ENCODE measurements at places on chromosomes 1 and 21. TPM values are rescaled to one million over a fixed set of nuclear protein-coding genes. Genes with fewer than 3 reads are reported as not detected.
A peak's percentile ranks its signal among the peaks of the same experiment; 100 is the strongest.

Gene PLCH2
- total RNA-seq, result 2.9 TPM

Gene WDR64
- not detected for total RNA-seq

Gene GABPB2
- total RNA-seq, result 19.4 TPM

Gene S100A7A
- not detected for total RNA-seq

Gene CFHR2
- not detected for total RNA-seq

Gene SLC9A1
- total RNA-seq, result 28.8 TPM

GRCh38 chr1:183164340-183164739, 21.7 kb upstream of the LAMC2 start:
- DNase-seq, result no peak

DNA sequence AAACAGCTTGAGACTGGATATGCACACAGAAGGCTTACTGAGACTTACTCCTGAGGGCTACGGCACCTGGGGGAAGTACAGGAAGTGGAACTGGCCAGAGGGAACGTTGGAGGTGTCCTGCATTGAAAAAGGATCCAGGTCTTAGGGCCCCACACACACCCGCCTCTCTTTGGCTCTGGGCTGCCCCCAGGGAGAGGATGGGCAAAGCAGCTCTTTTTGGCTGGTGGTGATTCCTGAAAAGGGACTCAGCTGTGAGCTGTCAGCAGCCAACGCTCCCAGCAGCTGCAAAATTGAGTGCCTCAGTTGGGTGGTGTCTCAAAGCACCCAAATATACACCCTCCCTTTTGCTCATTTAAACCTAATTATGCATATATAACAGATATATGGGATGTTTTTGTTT, 213.2 kb downstream of the TNR start:
- DNase-seq, result no peak

DNA sequence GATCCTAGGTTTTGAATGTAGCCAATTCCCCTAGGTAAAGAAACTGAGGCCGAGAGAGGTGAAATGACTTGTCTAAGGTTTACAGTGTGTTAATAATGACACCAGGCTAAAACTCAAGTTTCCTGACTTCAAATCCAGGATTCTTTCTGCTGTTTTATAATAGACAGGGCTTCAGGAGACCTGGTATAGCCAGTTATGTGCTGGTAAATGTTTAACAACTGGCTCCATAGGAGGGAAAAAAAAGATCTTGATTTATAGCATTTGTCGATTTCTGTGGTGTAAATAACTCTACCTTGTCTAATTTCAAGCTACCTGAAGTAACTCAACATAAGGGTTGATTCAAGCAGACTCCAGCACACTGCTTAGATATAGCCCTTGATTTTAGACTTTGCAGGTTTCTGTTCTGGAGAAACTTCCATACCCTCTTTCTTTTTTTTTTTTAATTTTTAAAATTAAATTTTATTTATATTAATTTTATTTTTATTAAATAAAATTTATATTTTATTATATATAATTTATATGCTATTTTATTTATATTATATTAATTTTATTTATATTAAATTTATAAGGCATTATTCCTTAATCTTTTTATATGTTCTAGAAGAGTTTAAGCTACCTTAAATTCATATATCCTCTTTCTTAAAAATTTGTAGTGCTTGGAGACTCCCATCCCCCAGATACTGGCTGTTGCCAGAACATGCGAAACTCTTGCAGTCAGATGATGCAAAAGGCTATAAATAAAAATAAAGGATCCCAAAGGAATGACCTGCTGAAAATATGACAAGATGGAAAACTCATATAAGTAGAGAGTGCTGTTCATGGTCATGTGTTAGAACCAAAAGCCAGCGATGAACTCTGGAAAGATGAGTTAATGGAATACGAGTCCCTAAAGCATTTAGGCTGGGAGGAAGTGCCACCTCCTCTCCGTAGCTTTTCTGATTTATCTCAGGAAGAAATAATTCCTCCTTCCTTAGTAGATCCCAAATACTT, 35.4 kb upstream of the SRSF10 start:
- no peak for DNase-seq

GRCh38 chr1:164733070-164733469, 174.1 kb downstream of the PBX1 start:
- DNase-seq, result no peak

DNA sequence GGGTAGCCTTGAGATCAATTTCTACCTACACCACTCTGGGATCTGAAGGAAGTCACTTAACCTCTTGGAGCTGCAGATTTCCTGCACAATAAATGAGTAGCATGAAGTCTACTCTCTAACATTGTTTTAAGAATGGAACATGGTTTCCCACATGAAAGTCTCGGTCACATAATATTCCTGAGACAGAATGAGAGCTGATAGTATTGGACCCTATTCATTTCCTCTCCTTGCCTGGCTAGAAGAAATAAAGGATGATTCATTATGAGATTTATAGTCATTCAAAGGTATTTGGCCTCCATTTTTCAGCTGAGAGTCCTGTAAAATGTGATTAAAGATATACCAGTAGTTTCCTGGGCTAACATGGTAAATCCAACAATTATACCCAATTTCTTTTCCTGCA, 56.7 kb downstream of the ARHGAP29 start:
- DNase-seq, result no peak

GRCh38 chr21:14758849-14759248, 212.7 kb upstream of the SAMSN1 start:
- DNase-seq, result no peak

DNA sequence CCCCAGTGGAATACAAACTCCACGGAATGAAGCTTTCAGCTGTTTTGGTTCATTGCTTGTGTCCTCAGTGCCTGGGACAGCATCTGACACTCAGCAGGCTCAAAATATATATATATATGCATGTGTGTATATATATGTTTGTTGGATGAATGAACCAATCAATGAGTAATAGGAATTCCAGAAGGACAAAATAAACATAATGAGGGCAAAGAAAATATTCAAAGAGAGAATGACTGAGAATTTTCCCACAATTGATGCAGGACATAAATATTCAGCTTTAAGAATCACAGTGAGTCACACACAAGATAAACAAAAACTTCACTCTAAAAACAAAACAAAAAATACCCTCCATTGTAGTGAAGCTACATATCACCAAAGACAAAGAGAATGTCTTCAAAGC, 64.0 kb downstream of the CHD5 start:
- DNase-seq, result no peak

- no peak for DNase-seq
These were observed 11.0 kb upstream of the AVPR1B start for GRCh38 chr1:206128196-206128595.

GRCh38 chr1:23132033-23132432, 36.6 kb downstream of the LUZP1 start:
- DNase-seq, result no peak

DNA sequence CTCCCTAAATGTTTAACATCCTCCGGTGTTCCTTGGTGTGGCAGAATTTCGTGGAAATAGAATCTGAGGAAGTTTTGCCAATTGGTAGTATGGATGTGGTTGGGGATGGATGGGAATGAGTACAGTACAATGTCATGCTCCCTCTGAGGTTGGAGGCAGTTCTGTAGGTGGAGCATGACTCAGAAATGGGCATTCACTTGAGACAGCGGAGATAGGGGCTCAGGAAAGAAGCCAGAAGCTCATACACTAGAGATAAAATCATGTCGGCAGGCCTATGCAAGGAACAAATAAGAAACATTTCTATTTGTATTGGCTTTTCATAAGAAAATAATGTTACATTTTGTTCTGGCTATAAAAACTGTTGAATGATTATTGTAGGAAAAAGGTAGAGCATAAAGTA, 196.0 kb downstream of the URB2 start:
- no peak for DNase-seq

- DNase-seq, result peak; percentile 83
These were observed 24.1 kb upstream of the ALDH4A1 start for GRCh38 chr1:18926315-18927081.

All from activated T-helper 1 cell treated with anti-CD3 and anti-CD28 coated beads, Interleukin-12 subunit alpha, Interleukin-12 subunit beta, Interleukin-2, Interleukin-4 antibody, amounts not matched to agents 30 ng/mL and 10 ng/mL and 1 ng/mL, durations not matched to agents 14 hours and 24 hours and 36 hours (primary cell).